ENCODE measurements at places on chromosomes 4 and X.

DNA sequence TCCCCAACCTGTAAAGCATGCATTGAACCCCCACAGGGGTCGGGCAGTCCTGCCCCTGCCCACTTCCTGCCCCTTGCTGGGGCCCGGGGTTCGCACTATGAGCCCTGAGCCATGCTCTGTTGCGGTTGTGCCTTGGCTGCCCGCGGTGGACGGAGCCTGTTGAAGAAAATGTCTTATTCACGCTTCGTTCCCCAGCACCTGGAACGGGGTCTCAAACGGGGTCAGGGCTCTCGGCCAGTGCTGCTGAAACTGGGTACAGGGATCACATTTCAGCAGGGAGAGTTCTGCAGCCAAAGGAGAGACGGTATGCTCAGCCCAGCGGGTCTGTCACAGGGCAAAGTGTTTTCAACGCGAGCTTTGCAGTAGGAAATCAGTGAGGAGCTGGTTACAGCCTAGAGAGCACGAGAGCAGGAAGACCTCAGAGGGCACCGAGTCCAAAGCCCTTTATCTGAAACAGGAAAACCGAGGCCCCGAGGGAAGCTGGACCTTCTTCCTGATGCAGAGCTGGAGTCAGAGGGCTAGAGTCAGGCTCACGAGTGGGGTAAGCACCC is 46.3 kb upstream of the AFAP1 start:
- DNase-seq = no peak

DNA sequence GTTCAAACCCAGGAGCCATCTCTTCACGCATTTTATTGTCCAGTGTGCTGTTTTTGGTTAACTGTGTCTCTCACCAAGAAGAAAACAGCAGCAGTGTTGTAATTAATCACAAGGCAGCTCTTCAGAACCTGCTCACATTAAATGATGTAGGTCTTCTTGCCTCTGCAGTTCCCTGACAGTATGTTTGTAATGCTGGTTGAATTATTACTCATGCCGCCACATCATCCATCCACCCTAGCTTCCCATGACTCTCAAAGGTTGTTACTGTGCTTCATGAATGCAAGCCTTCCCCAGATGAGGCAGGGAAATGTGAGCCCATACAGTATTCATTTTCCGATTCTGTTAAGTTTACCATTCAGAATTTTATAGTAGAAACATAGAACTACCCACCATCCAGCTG is 17.4 kb downstream of the TLR10 start:
- DNase-seq = no peak

GRCh38 chrX:40434947-40435346 is 145.8 kb upstream of the ATP6AP2 start:
- DNase-seq = no peak

- DNase-seq = no peak
Measured at GRCh38 chr4:140020457-140021361, 133.3 kb downstream of the MAML3 start.

DNA sequence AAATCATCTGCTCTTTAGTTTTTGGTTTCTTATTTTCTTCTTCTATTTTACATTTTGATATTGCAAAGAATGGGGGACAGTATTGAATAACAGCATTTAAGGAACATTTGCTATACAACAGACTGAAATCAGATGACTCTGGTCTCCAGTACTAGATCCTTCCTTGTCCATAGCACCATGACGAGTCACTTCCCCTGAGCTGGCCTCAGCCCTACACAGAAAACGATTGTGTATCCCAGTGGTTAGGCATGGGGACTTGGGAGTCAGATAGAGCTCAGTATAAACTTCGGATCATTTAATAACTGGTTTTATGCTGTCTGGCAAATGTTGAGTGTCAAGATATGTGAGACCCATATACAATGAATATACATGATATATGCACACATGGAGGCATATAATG is 44.7 kb upstream of the BEX4 start:
- no peak for DNase-seq

- DNase-seq = no peak
Measured at GRCh38 chrX:136745215-136746173, 35.2 kb downstream of the ARHGEF6 start.

GRCh38 chrX:146907391-146908240 is 93.1 kb upstream of the CXorf51A start:
- DNase-seq = no peak

- no peak for DNase-seq
Measured at GRCh38 chr4:119932277-119932676, 134.4 kb downstream of the MAD2L1 start.

- no peak for DNase-seq
Measured at GRCh38 chrX:12921886-12922598, 15.6 kb downstream of the TLR8 start.

GRCh38 chrX:72584163-72584562 is 11.5 kb upstream of the HDAC8 start:
- DNase-seq = no peak

- DNase-seq = no peak
Measured at GRCh38 chr4:36053930-36054329, 190.4 kb downstream of the ARAP2 start.

GRCh38 chr4:20284990-20285389 is 33.3 kb downstream of the SLIT2 start:
- DNase-seq = no peak

- no peak for DNase-seq
Measured at GRCh38 chr4:148510211-148510610, 68.0 kb upstream of the NR3C2 start.

DNA sequence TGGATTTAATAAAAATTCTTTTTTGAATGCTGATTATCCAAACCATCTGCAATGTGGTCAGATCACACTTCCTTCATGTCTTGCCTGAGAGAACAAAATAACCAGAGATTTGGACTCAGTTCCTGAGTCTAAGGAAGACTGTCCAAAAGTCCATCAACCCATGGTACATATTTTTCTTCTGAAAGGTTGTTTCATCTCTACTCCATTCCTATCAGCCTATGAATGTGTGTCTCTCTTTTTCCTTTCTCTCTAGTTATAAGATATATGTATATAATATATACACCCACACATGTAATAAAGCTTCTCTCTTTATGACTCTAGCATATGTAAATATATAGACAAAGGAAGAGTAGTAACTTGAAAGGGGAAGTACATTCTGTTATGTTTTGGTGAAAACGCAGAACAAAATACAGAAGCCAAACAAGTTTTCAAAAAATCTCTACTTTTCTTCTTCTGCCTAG is 226.9 kb downstream of the ARHGAP24 start:
- no peak for DNase-seq

GRCh38 chr4:48642421-48643374 is 137.4 kb downstream of the FRYL start:
- DNase-seq = no peak

- DNase-seq = no peak
Measured at GRCh38 chr4:153000076-153000420, 63.9 kb downstream of the FHDC1 start.

GRCh38 chr4:784401-785331 is 41.3 kb downstream of the CPLX1 start:
- DNase-seq = no peak

DNA sequence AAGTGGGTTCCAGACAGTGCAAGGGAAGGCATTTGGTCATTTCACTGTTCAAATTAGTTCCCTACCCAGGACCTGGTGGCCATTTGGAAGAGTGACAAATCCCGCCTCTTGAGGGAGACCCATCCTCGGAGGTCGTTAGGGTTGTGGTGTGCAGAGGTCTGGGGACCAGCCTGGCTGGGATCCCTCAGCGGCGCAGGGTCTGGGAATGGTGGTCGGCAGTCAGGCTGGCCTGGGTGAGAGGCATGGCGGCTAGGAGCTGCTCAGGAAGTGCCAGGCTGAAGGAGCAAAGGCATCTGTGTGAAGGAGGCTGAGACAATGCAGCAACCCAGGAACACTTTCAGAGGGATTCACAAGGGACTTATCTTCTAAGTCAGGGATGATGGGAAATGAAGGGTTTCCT is 6.7 kb downstream of the NLGN3 start:
- no peak for DNase-seq

DNA sequence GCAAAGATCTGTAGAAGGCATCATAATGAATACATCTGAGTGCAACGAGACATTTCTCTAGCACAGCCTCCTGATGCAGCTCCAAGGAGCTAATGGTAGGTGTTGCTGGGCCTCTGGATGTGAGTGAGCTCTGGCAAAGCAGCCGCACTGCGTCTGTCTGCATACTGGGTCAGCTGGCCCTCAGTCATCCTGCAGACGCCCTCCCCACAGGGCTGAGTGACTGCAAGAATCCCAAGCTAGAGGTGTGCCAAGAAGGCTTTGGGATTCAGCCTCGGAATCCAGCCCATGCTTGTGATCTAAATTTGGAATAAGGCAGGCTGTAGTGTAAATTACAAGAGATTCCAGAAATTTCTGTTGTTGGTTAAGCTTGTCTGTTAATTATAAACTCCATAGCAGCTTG is 18.5 kb downstream of the HERC3 start:
- DNase-seq = no peak

DNA sequence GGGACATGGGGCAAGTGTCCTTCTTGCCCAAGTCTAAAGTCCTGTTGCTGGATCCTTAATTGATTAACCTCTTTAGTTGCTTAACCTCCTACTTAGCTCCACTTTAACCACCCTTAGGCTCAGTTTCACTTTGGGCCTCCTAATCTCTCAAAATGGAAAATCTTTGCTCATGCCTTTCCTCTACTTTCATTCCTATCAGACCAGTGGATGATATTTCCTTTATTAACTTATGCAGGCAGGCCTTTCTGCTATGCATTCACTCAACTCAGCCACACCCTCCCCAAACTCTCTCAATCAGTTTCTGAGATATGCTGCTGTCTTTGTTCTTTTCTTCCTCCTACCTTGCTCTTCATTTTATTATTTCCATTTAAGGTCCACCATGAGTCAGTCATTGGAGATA is 14.4 kb upstream of the ARSJ start:
- DNase-seq = no peak

GRCh38 chr4:127748957-127749356 is 18.8 kb downstream of the SLC25A31 start:
- DNase-seq = no peak

DNA sequence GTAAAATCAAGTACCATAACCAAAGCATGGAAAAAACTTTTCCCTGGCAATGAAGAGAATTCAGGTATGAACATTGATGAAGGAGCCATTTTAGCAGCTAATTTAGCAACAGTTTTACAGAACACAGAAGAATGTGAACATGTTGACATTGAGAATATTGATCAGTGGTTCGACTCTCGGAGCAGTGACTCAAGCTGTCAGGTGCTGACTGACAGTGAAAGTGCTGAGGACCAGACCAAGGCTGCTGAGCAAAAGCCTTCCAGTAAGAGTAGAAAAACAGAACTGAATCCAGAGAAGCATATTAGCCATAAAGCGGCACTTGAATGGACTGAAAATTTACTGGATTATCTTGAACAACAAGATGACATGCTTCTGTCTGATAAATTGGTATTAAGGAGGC is 2.8 kb downstream of the TIGD2 start:
- DNase-seq = no peak

GRCh38 chr4:143482840-143483239 is 30.7 kb upstream of the SMARCA5 start:
- DNase-seq = no peak

GRCh38 chr4:37999000-37999716 is 39.0 kb downstream of the PTTG2 start:
- DNase-seq = no peak

GRCh38 chr4:94068753-94069719 is 138.6 kb upstream of the SMARCAD1 start:
- no peak for DNase-seq

All from stimulated activated CD8-positive, alpha-beta memory T cell treated with anti-CD3 and anti-CD28 coated beads, Interleukin-7, amount 100 ng/mL, for 4 hours (primary cell).